ENCODE measurements at places on chromosomes 16 and 17. TPM values are rescaled to one million over a fixed set of nuclear protein-coding genes. Genes with fewer than 3 reads are reported as not detected.

DNA sequence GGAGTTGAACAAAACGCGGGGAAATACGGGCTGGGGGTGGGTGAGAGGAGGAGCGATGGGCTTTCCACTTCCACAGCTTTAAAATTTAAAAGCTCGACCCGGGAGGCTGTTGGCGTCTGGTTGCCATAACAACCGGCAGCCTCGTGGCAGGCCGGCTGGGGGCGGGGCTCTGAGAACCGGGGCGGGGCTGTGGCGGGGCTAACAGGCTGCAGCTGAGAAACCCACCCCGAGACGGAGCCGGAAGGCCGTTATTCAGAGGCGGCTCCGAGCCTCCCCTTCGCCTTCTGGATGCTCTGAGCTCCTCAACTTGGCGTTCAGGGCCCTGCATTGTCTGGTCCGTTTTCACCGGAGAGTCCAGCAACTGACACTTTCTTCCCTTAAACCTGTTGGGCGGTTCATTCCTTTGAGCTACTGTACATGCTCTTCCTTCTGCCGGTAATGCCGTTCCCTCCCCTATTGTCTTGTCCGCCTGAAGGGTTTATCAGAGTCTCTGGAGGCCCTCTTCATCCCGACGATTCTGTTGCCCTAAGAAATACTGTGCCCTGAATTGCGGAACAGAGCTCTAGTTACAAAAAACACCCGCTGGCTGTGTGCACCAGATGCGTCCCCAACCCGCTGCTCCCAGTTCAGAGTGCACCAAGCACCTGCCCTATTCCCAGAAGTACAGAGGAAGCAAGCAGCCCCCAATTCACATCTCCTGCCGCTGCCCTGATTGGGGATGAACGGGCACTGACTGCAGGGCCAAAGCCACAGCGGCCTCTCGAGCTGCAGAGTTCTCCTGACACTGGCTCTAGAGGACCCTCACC is 596 bp downstream of the DNAAF8 start:
- peak; percentile 66 for DNase-seq

DNA sequence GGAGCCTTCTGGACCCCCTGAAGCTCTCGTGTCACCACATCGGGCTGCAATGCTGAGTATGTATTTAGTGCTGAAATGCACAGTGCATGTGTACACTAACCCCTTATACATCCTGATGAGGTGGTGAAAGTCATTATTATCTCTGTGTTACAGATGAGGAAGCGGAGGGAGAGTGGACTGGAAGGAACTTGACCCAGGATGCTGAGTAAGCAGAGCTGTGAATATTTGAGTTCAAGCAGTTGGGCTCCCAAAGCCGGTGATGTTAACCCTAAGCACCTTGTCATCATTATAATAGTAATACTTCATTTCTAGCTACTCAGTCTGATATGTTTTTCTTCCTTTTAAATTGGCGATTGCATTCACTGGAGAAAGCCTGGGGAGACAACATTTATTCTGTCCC is 25.9 kb upstream of the NKD1 start:
- DNase-seq: no peak

DNA sequence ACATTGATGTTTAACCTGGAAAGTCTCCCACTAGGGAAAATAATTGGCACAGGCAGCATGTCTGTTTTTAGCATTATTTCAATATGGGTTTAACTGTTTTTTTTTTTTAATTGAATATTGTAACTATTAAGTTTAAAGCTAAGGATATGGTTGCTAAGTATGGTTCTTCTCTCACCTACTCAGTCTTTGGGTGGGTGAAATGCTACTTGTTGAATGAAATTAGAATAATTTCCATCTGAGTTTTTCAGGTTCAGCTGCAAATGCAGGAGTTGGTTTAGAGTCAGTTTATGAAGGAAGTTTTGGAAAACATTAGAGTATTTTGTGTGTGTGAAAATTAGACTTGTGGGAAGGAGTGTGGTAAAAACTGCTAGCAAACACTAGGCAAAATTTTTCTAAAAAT is 93.5 kb downstream of the PRKCA start:
- no peak for DNase-seq

DNA sequence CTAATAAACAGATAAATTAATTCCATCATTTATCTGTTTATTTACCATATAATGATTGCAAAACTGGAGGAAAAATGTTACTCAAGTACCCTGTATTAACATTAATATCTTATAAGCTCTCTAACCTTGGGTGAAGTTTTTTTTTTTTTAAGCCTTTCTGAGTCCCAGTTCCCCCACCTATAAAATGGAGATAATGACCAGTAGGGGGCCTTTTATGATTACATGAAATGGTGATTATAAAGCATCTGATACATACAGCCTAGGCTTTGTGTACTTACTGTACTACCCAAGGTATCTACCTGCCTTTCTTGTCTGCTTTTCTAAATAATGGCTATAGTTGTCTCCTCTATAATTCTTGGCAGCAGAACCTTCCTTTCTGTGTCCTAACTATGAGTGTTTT is 22.6 kb downstream of the LRRC36 start:
- DNase-seq: no peak

GRCh38 chr17:66904760-66905624 is 59.5 kb upstream of the CACNG4 start:
- DNase-seq: no peak

Gene EDC4
- 45.2 TPM for total RNA-seq

Gene KIF18B
- 0.16 TPM for total RNA-seq

Gene NTN1
- 1.1 TPM for total RNA-seq
